ENCODE measurements at places on chromosomes 1 and 21.
A peak's percentile ranks its signal among the peaks of the same experiment; 100 is the strongest.

GRCh38 chr1:152013664-152014237 is 20.1 kb upstream of the S100A10 start:
- peak; percentile 50 for DNase-seq

- DNase-seq: no peak
These were observed 99.5 kb downstream of the GALNT2 start for GRCh38 chr1:230166366-230167132.

GRCh38 chr1:147264158-147264768 is 21.8 kb downstream of the CHD1L start:
- DNase-seq: peak; percentile 73

DNA sequence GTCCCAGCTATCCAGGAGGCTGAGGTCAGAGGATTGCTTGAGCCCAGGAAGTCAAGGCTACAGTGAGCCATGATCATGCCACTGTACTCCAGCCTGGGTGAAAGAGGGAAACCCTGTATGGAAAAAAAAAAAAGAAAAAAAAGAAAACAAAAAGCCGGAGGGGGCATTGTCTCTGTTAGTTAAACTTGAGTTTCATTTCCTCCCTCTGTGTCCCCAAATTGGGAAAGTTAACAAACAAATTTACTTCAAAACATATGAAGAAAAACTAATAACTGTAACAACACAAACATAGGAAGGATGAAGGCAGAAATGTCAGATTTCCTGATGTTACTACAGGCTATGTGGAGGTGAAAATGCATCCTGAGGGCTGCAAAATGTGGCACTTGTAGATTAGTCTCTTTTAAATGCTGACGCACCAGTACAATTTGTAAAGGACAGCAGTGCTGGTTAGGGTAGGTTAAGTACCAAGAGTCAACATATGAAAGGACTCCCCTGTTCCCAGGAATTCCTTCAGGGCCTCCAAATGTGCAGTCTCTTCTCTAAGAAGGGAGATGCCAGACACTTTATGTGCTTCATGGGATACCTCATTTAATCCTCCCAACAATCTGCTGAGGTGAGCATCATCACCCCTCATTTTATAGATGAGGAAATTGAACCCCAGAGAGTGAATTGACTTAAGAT is 52.9 kb downstream of the DEGS1 start:
- no peak for DNase-seq

- DNase-seq: no peak
These were observed 3.6 kb downstream of the NUP210L start for GRCh38 chr1:154151311-154151710.

Measured in HT1080 (cell line).